Aorta (tissue), 5 donors: ENCODE measurements at places on chromosomes 2 and 18. TPM values are rescaled to one million over a fixed set of nuclear protein-coding genes. Genes with fewer than 3 reads are reported as not detected.

Gene HOXD13
- polyA plus RNA-seq = not detected

- no peak for DNase-seq
These were observed 119.2 kb upstream of the HNRNPA3 start for GRCh38 chr2:177093371-177093770.

DNA sequence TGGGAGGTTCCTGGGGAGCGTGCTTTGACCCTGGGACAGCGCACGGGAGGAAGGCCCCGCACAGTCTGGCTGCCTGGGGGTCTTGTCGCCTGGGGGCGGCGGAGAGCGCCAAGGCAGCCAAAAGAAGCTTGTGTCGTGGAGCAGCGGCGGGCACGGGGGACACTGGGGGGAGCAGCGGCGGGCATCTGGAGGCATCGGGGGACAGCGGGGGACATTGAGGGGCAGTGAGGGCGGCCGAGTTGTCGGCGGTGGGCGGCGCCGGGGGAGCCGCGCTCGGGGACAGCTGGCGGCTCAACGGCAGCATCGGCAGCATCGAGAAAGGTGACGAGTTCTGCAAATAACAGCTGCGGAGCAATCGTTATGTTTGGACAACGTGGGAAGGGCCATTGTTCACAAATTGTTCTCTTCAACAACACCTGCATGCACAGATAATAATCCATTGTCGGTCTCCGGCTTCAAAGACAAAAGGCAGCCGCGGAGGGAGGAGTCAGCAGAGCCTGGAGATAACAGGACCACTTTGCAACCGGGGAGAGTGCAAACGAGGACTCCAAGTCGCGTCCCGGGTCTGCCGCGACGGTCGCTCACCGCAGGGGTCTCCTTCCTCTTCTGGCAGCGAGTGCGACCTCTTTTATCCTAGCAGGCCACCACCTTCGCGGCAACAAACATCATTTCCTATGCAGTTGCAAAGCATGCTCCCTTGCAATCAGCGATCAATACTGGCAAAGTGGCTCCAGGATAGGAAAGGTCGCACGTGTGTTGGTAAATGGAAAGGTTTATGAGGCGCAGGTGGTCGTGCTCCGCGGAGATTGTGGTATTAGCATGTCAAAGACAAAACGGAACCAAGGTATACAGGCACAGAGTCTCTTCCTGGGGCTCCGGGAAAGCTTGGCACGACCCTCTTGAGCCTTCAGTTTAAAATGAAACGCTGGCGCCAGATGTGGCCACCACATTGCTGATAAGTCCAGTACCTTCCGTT, 132.3 kb upstream of the DLX2 start:
- DNase-seq = no peak

DNA sequence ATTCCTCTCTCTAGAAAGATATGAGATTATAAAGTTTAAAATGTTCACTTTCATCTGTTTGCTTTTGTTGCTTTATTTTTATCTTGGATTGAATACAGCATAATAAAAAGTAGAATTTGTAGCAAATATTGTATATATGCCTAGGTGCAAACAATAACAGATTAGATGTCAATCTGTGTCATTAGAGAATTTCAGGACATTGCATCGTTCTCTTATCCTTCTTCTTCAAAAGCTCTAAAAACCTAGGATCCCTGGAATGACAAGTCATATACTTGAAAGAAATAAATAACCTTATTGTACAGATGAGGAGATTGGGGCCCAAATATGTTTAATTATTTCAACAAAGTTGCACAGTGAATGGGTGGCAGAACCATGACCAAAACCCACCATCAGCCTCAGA, 102.8 kb upstream of the BZW1 start:
- no peak for DNase-seq

Gene IL18RAP
- polyA plus RNA-seq = 0.63 TPM

DNA sequence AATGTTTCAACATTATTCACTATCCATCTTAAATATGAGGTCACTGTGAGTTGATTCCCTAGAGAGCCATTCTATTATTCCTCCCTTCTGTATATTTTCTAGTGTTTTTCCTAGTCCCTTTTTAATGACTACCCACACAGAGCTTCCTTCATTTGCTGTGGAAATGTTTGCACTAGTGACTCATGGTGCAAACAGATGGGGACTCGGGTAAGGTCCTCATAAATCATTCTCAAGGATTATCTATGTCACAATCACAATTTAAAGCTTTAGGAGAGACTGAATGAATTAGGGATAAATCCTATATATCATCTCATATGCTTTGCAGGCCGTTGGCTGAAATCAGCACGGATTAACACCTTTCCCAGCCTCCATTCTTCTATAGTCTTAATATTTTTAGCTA, 159.6 kb downstream of the DCC start:
- DNase-seq = no peak

Gene EFHD1
- 135 TPM for polyA plus RNA-seq

GRCh38 chr2:232321817-232322559, 56.6 kb upstream of the ALPP start:
- peak; percentile 39 for DNase-seq
